ENCODE measurements at places on chromosomes 4 and X. TPM values are rescaled to one million over a fixed set of nuclear protein-coding genes. Genes with fewer than 3 reads are reported as not detected.

MEPE gene
- total RNA-seq, result not detected

ADH7 gene
- not detected for total RNA-seq

WNK3 gene
- 10.0 TPM for total RNA-seq

RNF175 gene
- total RNA-seq, result 0.86 TPM

FAM149A gene
- 40.5 TPM for total RNA-seq

KCND1 gene
- 3.4 TPM for total RNA-seq

RHOXF1 gene
- total RNA-seq, result not detected

SYNPO2 gene
- total RNA-seq, result 381 TPM

STARD8 gene
- 10.9 TPM for total RNA-seq

- DNase-seq, result no peak
These were observed 1.5 kb downstream of the GRID2 start for GRCh38 chr4:92305148-92305877.

- no peak for DNase-seq
These were observed 238.8 kb downstream of the GRIA3 start for GRCh38 chrX:123422875-123423274.

GRCh38 chr4:83353516-83353915 lies 18.9 kb upstream of the HPSE start:
- no peak for DNase-seq

DNA sequence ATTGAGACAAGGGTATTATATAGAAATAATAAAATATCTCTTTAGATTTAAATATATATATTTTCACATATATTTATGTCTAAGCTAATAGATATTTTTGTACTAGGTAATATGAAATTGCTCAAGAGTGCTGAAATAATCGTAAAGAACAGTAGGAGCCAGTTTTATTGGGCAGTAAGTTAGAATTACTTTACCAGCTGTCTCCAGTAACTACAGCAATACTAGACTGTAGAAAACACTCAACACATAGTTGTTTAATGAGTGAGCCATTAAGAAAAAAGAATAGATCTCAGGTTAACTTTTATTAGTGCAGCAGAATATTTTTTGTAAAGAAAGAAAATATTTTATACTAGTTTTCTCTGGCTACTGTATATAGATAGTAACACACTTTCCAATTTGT lies 715.2 kb downstream of the TRIML1 start:
- DNase-seq, result no peak

- DNase-seq, result no peak
These were observed 37.7 kb downstream of the ANTXR2 start for GRCh38 chr4:80035336-80035735.

GRCh38 chrX:153610836-153611213 lies 11.9 kb upstream of the CCNQ start:
- DNase-seq, result no peak

GRCh38 chr4:113756005-113756410 lies 5.5 kb downstream of the CAMK2D start:
- no peak for DNase-seq

DNA sequence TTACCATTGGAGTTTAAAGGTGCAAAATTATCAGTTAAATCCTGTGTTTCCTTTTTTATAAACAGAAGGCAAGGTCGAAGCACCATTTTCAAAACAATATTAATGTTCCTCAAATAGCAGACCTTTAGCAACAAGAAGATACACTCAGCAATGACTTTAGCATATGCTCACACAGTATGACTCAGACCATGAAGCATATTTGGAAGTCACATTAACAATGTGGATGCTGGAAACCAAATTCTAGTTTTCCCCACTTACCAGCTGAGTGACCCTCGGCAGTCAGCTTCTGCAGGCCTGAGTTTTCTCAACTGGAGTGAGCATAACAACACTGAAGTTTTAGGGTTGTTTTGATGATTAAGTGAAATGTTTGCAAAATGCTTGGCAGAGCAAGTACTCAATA lies 130.5 kb downstream of the ANK2 start:
- no peak for DNase-seq

GRCh38 chr4:184420881-184421416 lies 53.4 kb downstream of the IRF2 start:
- no peak for DNase-seq

GRCh38 chrX:38500141-38500540 lies 61.2 kb upstream of the TSPAN7 start:
- no peak for DNase-seq

DNA sequence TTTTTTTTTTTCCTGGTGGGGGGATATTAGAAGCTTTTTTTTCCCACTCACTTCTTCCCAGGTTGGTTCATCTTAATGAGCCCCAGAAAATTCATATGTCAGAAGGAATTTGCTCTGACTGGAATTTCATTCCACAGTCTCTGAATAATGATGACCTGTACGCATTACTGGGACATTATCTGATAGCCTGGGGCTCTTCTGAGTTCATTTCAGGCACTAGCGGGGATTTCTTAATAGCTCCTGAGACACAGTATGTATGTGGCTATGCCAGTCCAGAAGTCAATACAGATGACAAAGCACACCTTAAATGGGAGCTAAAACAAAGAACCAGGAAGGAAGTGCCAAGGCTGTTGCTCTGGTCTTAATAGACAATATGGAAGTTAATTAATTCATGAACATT lies 295.2 kb upstream of the IGFBP7 start:
- no peak for DNase-seq

DNA sequence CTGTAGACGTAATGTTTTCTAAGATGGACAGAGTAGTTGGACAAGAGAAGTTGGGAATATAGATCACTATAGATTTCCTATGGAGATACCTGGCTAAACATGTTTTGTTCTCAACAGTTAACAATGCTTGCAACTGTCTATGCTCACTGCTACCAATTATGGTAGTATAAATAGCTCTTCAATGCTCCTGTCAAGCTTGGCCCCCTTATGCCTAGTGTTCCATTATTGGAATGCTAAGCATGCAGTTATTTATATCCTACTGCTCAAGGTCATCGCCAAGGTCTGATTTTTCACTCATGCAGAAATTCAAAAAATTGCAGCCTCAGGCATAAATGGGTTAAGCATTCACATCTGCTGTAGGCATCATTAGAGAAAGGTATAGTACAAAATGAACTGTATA lies 519.0 kb downstream of the IL15 start:
- DNase-seq, result no peak

DNA sequence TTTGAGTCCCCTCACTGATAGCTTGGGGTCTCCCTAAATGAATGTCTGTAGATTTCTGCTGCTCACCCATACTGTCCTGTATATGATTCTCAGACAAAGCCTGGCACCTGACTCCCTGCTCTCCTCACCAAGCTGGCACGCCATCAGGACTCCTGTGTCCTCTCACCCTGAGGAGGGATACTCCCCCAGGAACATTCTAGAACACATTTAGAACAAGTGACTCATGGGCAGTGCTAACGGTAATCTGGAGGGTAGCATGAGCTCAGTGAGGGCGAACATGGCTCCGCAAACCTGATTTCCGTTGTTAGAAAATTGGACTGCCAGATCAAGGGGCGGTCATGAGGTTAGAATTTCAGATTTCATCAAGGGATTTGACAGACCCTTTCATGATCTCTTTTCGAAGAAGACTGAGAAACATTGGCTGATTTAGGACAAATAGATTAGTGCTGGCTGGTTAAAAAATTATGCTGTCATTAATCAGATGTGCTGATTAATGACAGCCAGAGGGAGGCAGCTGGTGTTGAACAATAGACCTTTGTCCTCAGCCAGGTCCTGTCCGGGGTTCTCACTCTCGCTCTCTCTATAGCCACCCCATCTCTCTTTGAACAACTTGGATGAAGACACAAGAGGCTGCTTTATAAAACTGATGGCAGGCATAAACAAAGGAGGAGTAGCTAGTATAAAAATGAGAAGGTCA lies 244.3 kb downstream of the PTTG2 start:
- DNase-seq, result no peak

DNA sequence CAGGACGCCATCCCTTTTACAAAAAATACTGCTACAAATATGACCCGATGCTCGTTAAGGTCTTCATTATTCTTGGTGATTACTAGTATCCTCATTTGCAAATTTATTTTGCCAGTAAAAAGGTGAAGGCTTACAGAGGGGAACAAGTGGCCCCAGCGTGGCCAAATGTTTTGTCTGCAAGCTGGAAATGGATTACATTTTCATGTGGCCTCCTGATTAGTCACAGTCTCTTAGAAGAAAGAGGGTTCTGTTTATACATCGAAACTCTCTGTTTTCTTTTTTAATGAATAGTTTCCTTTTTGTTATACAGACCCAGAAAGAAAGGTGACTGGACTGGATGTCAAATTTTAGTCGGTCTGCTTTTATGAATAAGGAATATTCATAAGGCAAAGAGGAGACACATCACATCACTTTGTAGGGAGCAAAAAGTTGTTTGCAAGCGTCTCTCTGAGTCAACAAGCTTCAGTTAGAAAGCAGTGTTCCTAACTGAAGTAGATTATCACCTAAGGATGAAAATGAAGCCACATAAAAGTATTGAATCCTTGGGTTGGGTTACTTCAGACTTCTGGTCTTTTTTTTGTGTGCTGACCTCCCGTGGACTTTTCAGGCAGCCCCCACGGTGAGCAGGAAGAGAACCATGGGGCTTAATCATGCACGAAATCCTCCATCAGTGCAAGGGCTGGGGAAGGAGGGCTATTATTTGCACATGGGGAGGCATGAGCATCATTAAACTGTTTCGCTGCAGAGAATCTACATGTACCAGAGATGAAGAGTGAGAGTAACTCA lies 125.6 kb downstream of the ARSF start:
- no peak for DNase-seq

GRCh38 chr4:108933046-108933445 lies 170.2 kb upstream of the ETNPPL start:
- DNase-seq, result no peak

GRCh38 chr4:47550899-47551548 lies 65.9 kb downstream of the ATP10D start:
- no peak for DNase-seq

GRCh38 chr4:26204249-26204825 lies 116.5 kb upstream of the RBPJ start:
- no peak for DNase-seq

GRCh38 chrX:118418811-118419251 lies 72.9 kb downstream of the WDR44 start:
- no peak for DNase-seq

DNA sequence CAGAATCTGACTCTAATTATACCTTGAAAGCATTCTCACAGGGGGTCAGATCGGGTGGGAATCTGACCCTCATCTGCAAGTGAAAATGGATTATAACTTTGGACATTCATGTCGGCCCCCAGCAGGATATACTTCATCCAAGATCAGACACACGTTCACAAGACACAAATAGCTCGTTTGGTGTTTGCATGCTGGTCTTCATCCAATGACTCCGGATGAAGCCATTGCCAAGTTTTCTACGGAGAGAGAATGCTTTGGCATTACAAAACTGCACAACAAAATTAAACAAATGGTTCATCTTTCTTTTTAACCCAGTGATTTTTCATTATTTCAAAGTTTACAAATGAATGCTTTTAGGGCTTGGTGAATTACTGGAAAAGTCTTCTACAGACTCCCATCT lies 105.5 kb downstream of the MID1 start:
- DNase-seq, result no peak

- DNase-seq, result no peak
These were observed 7.5 kb upstream of the RUFY3 start for GRCh38 chr4:70714079-70714887.

DNA sequence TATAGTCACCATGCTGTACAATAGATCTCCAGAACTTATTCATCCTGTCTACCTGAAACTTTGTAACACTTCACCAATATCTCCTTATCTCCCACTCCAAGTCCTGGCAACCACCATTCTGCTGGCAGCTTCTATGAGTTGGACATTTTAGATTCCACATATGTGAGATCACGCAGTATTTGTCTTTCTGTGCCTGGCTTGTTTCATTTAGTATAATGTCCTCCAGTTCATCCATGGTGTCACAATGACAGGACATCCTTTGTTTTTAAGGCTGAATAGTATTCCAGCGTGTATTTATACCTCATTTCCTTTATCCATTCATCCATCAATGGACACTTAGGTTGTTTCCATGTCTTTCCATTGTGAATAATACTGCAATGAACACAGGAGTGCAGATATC lies 198.7 kb downstream of the QDPR start:
- no peak for DNase-seq

DNA sequence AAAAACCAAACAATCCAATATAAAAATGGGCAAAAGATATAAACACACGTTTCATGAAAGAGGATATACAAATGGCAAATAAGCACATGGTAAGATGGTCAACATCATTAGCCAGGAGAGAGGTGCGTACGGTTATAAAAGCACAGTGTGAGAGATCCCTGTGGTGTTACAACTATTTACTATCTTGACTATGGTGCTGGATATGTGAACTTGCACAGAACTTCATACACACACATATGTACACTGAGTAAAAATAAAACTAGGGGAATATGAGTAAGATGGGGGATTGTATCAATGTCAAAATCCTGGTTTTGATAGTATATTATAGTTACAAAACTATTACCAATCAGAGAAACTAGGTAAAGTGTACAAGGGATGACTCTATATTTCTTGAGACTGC lies 8.4 kb downstream of the FBXO8 start:
- no peak for DNase-seq

- DNase-seq, result no peak
These were observed 19.4 kb upstream of the YTHDC1 start for GRCh38 chr4:68369142-68369805.

GRCh38 chr4:163540448-163540847 lies 46.0 kb downstream of the TMA16 start:
- no peak for DNase-seq

DNA sequence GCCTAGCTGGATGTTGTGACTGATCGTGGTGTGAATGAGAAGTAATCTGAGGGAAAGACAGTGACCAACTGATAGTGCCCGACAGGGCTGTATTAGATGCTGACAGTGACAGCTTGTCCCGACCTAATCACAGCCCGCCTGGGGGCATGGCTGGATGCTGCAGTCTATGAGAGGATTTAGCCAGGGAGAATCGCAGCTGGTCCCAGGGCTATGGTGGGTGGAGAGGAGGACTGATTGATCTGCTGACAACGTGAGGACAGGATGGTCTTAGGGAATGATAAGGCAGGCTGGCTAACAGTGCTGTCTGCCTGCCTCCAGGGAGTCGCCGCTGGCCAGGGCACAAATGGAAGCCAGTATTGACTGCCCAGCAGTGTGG lies 621 bp upstream of the SUV39H1 start:
- no peak for DNase-seq

DNA sequence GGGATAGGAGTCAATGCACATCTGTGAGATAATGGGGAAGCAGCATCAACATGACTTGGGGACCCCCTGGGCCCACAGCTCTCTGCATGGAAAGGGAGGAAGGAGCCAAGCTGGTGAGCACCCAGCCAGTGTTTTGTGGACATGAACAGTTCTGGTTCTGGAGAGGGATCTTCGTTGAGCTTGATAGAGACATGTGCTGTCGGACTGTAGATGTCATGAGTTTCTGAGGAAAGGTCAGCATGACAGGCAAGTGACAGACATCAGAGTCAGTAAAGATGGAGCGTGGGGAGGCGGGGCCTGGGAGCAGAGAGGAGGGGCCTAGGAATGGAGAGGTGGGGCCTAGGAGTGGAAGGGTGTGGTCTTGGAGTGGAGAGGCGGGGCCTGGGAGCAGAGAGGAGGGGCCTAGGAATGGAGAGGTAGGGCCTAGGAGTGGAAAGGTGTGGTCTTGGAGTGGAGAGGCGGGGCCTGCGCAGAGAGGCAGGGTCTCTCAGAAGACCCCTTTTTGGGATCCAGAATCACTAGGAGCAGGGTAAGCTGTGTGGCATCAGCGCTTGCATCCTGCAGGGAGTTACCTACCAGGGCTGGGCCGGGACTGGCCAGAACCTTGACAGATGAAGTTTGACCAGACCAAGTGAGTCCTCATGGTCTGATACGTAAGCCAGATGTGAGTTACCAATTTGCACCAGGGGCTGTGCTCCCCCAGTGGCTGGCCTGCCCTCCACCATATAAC lies 33.7 kb downstream of the PIGG start:
- DNase-seq, result no peak

- no peak for DNase-seq
These were observed 61.3 kb upstream of the SCOC start for GRCh38 chr4:140312100-140312499.

Data from ureter (tissue), 1 donor.